Stimulated activated CD4-positive, alpha-beta T cell treated with anti-CD3 and anti-CD28 coated beads, Interleukin-4, amount 100 ng/mL, for 48 hours (primary cell): ENCODE measurements at places on chromosomes 3 and 15.
A peak's percentile ranks its signal among the peaks of the same experiment; 100 is the strongest.

DNA sequence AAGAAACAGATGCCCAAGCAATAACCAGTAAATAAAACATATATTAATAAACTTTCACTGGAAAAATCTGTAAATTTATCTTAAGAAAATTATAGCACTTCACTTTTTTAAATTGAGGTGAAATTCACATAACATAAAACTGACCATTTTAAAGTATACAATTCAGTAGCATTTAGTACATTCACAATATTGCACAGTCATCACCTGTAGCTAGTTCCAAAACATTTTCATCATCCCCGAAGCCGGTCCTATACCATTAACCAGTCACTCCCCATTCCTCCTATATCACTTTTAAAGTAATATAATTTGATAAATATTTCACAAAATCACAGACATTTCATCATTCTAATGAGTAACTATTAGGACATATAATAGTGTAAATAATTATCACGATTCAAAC is 8.0 kb upstream of the LRRIQ4 start:
- no peak for DNase-seq

DNA sequence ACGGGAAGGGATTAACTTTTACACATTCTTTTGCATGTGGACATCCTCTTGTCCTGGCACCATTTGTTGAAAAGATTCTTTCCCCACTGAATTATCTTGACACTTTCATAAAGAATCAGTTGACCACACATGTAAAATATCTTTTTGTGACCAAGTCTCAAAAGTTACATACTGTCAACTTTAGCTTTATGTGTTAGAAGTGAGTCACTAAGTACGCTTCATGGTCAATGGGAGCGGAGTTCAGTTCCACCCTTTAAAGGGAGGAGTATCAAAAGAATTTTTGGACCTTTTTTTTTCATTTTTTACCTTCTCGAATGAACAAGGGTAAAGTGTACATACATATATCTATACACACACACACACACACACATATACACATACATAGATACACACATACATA is 35.4 kb downstream of the MAPK6 start:
- no peak for DNase-seq

DNA sequence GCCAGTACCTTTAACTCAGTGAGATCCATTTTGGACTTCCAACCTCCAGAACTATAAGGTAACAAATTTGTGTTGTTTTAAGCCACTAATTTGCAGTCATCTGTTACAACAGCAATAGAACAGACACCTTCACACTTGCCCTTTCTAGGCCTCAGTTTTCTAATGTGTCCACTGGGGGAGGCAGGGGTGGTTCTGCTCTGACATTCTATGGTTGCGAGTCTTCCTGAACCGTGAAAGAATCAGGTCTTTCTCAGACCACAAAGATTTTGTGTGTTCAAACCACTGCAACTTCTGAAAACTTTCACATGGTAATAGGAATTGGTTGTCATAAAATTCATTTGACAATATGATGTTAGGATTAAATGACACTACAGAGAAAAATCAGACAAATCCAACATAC is 26.8 kb upstream of the CSTA start:
- peak; percentile 42 for DNase-seq

DNA sequence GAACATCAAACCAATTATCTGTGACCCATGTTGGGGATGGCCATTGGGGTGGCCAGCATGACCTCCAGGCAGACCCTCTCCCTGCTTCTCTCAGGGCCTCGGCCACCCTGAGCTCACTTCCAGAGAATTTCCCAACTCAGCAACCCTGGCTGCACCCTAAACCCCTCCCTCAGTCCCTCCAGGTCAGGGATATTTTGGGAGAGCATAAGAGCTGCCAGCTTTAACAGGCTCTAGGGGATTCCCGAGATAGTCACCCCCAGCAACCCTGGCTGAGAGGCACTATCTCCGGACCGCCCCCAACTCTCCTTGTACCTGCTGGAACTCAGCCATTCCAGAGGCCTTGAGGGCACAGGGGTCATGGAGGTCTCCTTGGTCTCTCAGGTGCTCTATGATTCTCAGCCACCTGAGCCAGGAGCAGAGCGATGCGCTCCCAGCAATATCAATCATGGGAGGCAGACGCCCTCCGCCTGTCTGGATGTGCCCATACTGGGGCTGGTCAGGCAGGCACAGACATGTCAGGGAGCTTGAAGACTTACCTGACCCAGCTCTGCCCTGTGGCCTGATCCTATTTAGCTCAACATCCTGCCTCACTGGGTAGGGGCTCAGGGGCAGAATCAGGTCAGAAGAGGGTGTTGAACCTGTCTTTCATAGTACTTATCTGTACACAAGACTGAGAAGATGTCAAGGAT is 34.9 kb upstream of the CILP start:
- no peak for DNase-seq

DNA sequence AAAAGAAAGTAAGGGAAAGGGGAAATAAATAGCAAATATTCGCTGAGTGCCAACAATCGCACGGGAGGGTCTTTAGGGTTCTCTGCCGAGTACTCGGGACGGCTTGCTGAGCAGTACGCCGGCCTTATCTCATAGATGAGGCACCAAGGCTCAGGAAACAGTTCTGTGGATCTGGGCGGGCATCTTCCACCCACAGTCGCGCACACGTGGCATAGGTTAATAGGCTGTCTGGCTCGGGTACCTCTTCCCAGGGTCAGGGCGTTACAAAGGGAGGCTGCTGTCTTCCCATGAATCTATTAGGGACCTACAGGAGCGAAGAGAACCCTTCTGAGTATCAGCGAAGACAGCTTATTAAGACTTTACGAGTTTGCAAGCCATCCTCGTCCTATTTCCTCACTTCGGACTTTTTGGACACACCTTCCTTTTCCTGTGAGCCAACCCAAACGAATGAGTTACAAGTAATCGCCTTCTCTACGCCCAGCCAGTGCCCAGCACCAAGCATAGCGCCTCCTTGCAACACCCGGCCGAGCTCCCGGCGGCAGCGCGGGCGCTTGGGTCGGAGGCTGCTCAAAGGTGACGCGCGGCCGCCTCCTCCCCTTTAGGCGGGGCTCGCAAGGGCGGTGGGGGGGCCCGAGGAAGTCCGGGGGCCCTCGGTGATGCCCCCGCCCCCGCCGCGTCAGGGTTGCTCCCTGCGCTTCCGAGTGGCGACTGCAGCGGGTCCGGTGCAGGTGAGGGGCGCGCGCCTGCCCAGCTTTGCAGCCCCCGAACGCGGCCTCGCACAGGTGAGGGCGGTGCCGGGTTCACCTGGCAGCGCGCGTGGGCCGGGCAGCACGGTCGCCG is at the start of gene MCTP2:
TSS of gene MCTP2 (plus strand) at position 679 of the 840 bp plus-strand sequence. CDS start 66,705 bp downstream, outside the sequence.
- peak; percentile 66 for DNase-seq

- DNase-seq: no peak
Observed at GRCh38 chr3:60582288-60582687, 669.0 kb downstream of the FHIT start.

DNA sequence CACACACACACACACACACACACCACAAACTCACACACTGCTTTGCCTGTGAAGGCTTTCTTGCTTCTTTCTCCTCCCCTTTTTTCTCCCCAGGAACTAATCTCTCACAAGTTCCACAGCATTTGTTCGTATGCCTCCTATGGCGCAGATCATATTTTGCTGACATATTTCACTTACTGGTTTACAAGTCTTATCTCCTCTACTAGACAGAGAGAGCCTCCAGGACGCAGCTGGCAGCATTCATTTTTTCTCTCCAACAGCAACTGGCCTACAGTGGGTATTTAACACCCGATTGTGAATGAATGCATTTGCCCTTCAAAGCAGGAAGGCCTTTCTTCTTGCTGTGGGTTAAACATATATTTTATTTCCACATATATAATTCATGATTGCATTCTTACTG is 47.0 kb upstream of the DLG1 start:
- DNase-seq: no peak

DNA sequence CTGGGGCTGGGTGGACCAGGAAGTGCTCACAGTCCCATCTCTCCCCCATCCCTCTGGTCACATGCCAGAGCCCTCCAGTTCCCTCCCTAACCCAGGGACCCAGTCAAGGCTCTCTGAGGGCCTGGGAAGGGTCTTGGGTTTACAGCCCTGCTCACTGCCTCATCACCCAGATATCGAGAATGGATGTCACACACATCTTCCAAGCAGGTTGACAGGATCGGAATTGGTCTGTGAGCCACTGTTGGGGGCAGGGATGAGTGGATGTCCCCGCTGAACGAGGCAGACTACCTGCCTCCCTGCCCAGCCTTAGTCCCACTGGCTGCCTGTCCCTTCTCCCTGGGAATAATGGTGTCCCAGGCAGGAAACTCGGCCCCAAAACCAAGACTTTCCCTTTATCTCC is 20.0 kb upstream of the GOLGA6C start:
- DNase-seq: no peak

DNA sequence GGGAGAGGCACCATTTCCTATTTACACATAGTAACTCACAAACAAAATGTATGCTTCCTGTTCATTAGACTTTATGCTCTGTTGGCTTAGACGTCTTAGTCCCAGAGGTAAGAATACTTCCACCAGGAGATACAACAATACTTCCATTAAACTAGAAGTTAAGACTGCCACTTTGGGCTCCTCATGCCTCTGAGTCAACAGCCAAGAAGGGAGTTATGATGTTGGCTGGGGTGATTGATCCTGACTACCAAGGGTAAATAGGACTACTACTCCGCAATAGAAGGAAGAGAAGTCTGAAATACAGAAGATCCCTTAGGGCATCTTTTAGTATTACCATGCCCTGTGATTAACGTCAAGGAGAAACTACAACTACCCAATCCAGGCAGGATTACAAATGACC is 43.5 kb upstream of the ABI3BP start:
- DNase-seq: no peak

- DNase-seq: no peak
Observed at GRCh38 chr3:41076399-41076798, 122.9 kb upstream of the CTNNB1 start.

DNA sequence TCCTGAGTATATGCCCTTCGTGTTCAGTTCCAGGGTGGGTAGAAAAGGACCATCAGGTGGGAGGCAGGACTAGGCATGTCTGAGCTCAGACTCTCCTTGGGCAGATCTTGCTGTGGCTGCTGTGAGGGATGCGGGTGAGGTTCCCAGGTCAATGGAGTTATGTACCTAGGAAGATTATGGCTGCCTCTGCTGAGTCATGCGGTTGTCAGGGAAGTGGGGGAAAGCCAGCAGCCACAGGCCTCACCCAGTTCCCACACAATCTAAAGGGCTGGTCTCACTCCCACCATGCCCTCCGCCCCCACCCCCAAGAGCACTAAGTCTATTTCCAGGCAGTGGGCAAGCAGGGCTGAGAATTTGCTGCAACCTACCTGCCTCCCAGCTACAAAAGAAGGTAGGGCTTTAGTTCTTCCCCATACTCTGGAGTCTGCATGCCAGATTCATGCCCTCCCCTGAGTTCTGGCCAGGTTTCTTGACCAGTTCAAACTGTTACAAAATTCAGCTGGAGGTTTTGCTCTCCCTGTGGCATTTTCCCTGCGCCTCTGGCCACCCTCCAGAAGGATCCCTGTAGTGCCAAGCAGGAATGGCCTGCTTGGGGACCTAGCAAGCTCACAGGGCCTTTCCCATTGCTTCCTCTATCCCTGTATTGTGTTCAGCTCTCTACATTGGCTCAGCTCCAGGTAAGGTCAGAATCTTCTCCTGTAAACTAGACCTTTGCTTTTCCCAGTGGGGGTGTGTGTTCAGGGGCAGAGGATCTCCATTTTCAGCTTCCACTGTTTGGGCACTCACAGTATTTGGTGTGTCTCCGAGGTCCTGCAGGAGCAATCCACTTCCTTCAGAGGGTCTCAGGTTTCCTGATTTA is 12.7 kb upstream of the TMCO5A start:
- DNase-seq: no peak

DNA sequence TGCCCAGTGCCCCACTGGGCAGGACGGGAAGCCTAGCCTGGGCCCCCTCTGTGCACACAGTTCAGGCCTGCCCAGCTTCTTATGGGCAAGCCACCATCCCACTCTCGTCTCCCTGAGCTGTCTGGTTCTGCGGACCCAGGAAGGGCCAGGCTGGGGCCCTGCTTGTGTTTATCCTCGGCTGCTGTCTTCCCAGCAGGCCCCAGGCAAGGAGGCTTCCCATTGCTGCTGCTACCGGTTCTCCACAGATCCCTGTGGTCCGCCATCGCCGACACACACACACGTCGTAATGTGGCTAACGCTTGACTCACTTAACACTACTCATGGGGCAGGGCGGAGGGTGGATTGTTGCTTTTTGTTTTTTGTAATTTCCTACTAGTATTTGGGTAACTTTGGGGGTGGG is 52.4 kb upstream of the SLC6A1 start:
- no peak for DNase-seq

DNA sequence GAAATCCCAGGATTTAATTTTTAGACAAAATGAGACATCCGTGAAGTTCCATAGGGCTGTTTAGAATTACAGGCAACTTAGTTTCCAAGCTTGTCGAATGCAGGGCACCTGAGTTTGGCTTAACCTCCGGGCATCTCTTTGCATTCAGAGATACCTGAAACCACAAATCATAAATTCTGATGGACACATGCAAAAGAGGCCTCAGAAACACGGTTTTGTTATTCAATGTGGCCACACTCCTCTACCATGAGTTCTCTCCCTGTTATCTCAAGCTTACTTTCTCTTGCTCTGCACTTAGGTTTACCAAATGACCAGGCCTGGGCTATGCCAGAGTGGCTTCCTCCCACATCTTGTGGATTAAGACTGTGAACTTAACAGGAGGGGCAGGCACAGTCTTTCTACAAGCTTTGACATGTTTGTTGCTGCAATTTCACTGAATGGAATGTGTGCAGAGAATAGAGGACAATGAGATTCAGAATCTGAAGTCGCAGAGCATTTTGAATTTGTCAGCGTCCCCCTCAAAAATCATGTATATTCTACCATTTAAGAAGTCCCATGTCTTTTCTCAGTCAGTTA is 137.7 kb downstream of the TPRG1 start:
- DNase-seq: no peak

- no peak for DNase-seq
Observed at GRCh38 chr3:116112696-116113095, 332.6 kb downstream of the LSAMP start.

GRCh38 chr3:43372809-43373559 is 86.6 kb downstream of the SNRK start:
- no peak for DNase-seq

- no peak for DNase-seq
Observed at GRCh38 chr3:117463276-117464115, 753.9 kb downstream of the TUSC7 start.

GRCh38 chr3:112670824-112671223 is 29.9 kb upstream of the CCDC80 start:
- DNase-seq: no peak

- no peak for DNase-seq
Observed at GRCh38 chr3:188157971-188158370, 4.0 kb downstream of the LPP start.

- no peak for DNase-seq
Observed at GRCh38 chr3:122067214-122067550, 12.0 kb downstream of the CD86 start.

DNA sequence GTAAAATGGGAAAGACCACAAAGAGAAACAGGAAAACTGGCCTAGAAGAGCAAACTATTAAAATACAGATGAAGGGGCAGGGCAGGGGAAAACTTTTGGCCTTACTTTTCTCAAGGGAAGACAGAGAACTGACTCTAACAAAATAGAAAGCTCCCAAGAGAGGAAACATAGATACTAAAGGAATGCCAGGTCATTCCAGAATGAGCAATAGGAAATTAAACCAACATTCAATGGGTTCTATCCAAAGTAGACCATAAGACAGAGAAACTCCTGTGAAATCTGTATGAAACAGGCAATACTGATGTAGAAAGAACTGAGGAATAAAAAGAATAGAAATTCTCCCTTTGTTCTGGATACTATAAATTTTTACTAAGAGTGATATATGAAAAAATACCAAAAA is 491.8 kb downstream of the MECOM start:
- no peak for DNase-seq

GRCh38 chr15:95304947-95305400 is 1025.5 kb upstream of the NR2F2 start:
- DNase-seq: no peak
